ENCODE measurements at places on chromosomes 6 and 20.

- no peak for DNase-seq
These were observed 56.5 kb downstream of the ARMC2 start for GRCh38 chr6:108904741-108905140.

DNA sequence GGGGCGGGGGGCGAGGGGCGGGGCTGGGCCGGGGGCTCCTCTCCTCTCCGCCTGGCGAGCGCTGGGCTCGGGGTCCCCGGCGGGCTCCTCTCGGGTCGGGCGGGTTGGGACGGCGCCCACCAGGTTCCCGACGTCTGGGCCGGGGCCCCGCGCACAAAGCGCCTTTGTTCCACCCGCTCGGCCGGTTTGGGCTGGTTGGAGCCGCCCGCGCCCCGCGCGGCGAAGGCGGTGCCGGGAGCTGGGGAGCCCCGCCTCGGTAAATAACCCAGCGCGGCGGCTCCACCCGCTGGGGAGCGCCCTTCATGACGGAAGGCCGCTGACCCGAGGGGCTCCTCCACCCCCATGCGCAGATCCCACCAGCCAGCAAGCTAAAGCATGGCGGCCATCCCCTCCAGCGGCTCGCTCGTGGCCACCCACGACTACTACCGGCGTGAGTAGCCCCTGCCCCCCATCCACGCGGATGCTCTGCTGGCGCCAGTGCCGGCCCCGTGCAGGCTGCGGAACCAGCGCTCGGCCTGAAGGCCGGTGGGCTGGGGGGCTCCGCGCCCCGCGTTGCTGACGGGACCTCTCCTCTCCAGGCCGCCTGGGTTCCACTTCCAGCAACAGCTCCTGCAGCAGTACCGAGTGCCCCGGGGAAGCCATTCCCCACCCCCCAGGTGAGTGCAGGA, 503 bp downstream of the PPDPF start:
- DNase-seq: no peak

DNA sequence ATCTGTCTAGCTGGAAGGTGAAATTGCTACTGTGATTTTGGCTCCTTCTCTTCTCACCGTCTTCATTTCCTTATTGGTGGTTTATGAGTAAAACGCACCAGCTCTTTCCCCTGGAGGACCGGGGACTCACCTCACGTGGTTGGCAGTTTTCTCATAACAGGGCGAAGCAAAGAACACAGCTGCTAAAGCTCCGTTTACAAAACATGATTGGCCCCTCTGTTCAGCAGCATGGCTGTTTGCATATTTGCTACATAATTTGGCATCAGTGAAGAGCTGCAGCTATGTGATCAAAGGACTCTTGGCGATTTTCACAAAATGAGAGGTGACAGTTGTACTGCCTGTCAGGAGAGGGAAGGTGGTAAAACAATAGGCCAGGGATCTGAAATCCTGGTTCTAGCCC, 20.5 kb upstream of the TMEM181 start:
- DNase-seq: no peak

DNA sequence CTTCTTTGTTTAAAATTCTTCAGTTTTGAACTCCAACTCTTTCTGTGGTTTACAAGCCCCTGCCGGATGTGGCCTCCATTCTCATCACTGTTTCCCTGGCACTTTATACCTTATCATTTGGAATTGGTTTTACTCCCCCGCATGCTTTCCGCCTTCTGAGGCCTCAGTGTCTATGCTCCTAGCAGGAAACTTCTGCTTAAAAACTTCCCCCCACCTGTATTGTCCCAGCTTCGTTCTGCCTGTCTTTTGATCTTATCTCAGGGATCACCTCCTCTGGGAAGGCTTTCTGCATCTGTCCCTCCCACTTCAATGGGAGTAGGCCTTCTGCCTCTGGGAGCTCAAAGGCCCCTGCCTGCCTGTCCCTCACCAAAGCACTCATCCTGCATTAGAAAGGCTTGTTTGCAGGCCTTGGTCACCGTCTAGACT, 3.4 kb upstream of the ANGPT4 start:
- DNase-seq: no peak

GRCh38 chr20:47585087-47585747, 83.5 kb downstream of the NCOA3 start:
- no peak for DNase-seq

DNA sequence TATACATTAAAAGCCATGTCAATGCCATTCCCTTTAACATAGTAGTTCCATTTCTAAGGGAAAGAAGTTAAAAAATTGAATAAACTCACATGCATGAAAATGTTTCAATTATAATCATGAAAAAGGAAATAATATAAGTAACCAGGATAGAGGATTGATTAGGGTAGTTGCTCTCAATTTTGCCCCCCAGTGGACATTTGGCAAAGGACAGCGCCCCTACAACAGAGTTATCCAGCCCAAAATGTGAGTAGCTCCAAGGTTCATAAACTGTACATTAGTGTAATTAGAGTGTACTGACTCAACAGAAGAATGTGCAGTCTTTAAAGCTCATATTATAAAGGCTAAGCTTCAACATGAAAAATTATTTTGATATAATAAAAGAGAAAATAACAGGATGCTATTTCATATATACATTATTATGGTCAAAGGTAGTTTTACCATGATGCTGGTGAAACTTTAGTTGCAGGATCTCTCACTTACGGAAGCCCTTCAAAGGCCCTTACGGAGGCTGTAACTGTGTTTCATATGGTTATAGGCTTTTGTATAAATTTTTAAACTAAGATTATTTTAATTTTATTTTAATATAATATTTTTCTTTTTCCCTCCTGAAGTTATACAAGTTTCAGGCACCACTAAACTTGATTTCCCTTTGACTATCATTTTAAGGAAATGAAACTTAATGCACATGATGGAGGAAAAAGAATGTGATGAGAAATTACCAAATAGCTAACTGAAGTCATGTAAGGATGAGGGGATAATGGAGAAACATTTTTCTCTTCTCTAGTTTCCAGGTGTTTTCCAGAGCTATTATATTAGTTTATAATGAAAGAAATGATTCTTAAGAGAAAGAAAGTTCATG, 403.6 kb downstream of the PLCB1 start:
- DNase-seq: no peak

- no peak for DNase-seq
These were observed 41.4 kb downstream of the AGPAT4 start for GRCh38 chr6:161232467-161232866.

- peak; percentile 3 for DNase-seq
These were observed 20.4 kb upstream of the MCM3 start for GRCh38 chr6:52304983-52305390.

DNA sequence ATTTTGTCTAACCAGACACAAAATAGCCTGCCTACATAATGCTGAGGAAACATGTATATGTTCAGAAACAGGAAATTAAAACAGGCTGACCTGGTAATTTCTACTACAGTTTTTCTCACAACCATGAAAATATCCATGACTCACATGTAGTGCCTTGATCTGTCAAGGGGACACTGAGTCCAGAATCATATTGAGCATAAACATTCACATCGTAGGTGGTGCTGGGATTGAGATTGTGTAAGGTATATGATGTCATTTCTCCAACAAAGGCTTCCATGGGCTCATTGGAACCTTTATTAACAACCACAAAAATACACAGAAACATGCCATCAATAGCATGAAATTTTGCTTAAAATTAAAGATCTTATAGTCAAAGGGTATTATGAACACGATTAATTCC, 80.9 kb downstream of the COL12A1 start:
- no peak for DNase-seq

- DNase-seq: no peak
These were observed 34.3 kb upstream of the QKI start for GRCh38 chr6:163380216-163380615.

- DNase-seq: no peak
These were observed 32.6 kb downstream of the MOCS1 start for GRCh38 chr6:39901670-39902069.

DNA sequence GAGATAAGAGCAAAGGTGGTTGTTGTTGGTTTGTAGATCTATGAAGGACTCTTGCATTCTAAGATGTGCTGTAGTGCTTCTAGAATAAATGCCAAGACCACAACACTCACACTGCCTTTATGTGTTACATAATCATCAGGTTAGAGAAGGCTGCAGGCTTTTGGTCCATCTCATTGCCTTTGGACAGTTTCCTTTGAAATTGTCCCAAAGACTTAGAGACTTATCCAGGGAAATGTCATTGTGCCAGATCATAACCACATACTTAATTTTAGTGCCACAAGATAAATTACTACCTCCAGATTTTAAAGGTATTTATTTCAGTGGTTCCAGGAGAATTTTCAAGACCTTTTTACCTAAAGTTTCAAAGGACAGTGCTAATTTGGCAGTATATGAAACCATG, 666.6 kb upstream of the CITED2 start:
- no peak for DNase-seq

DNA sequence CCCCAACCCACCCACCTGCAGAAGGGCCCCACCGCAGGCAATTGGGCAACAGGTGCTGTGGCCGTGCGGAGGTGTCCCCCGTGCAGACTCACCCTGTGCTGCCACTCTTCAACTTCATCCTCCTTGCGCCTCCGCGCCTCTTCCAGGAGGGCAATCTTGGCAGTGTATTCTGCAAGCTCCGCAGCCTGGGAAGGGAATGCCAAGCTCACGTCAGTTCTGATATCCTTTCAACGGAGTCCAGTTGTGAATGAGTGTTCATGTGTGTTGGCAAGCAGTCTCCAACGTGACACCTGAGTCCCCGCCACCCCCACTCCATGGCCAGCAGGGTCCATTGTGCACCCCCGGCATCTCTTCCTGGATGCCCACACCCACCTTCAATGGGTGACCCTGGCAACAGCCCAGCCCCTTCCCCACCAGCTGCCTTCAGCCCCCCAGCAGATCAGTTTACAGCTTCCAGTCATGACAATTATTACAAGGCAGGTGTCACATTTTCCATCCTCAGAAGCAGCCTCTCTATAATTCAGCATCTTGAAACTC, 49.9 kb downstream of the EZR start:
- no peak for DNase-seq

DNA sequence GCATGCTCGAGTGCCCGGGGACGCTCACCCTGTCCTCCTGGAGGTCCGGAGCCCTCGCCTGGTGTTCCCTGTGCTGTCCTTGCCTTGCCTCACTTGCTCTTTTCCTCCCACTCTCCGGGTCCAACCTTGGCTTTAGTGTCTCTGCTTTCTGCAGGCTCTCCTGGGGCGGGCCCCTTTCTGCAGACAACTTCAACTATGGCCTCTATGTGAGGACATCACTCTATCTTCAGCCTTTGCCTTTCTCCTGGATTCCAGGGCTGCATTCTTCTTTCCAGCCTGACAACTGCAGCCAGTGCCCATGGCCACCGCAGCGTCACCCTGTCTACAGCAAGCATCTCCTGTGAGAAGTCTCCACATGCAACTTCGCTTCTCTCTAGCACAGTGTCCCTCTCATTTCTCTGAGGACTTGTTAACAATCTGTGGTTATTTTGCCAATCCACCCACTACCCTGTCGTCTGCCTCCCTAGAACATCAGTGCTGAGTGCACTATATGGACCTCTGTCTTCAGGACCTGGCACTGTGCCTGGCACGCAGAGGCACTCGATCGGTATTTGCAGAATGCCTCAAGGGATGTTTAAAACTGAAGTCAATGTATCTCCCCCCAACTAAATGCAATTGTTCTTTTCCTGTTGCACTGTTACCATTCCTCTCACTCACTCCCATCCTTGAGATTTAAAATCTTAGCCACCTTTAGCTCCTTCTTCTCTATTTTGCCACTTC, 35.9 kb downstream of the FOXC1 start:
- no peak for DNase-seq

- peak; percentile 94 for DNase-seq
These were observed 6.7 kb upstream of the IFT52 start for GRCh38 chr20:43583982-43584432.

DNA sequence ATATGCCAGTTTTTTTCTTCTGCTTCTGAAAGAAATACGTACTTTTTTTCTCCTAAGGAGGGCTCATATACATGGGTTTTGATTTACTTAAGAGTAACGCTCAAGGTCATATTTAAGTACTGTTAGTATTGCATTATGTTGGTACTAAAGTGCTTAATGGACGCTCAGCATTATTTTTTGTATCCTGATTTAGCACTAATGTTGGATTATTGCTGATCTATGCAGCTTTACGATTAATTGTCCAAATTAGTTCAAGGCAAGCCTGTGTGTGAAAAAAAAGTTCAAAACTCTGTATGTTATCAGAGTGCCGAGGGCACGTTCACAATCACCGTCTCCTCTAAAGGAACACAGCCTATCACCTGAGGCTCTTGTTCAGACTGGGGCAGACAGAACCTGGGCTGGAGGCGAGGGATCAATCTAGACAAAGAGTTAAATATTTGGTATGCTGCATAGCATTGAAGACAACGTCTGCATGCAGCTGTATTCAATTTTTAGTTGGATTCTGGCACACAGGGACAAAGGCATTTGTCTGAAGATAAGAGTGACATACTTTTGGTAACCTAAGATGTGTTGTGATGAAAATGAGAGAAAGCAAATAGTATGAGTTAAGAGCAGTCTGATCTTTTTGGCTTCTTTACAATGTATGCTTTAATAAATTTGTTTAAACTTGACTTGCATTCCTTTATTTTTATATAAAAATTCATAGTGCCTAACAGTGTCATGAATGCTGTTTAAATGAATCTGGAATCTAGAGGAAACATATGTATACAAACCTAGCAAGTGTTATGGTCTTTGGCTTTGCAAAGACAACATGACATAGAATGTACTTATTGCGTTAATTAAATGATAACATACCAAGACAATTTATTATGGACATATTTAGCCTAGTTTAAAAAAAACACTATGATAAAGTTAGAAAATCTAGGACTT, 341.2 kb downstream of the SAMD5 start:
- DNase-seq: no peak

GRCh38 chr20:51092338-51092737, 69.4 kb upstream of the KCNG1 start:
- no peak for DNase-seq

DNA sequence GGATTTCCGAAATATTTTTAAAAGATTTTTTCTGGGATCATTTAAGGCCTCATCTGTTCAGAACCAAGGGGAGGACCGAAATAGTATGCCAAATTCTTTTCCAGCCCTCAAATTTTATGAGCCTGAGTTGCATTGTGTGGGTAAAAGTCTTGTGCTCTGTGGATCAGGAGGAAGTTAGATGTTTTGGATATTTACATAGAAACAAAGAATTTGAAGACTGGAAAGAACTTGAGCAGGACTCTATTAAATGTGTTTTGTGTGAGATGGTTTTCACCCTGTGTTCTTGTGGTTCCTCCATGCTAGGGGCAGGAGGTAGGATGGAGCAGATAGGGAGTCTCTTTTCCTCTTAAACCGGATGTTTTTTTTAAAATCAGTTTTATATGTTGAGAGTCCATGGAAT, 329.1 kb downstream of the LAMA2 start:
- peak; percentile 64 for DNase-seq
